Skeletal muscle cell (primary cell): ENCODE measurements at places on chromosomes 4 and X.
A peak's percentile ranks its signal among the peaks of the same experiment; 100 is the strongest.

DNA sequence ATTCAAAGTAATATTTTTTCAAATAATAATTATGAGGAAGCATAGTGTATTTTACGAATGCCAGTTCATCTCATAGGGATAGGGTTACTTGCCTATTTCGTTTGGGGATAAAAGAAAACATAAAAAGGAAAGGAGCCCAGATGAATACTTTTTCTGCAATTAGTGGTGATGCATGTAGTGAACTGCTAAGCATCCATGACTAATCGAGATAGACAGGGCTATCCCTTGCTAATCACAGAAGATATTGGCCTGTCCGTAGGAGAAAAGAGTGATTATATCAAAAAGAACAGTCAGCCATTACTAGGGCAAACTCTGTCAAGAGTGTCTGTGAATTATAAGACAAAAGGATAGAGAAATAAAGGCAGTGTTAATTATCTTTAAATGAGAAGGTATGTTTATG lies 746.1 kb downstream of the C4orf33 start:
- no peak for DNase-seq

DNA sequence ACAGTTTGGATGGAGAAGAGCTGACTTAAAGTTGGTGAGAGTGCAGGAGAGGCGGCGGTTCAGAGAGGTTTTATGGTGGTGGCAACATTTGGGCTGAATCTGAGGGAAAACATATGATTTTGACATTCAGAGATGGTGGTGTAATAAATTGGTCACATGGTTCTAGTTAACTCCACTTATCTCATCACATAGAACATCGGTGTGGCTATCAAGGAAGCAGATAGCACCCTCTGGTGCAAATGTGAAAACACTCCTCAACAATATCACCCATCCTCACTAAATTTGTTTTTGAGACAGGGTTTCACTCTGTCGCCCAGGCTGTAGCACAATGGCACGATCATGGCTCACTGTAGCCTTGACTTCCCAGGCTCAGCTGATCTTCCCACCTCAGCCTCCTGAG lies 28.8 kb downstream of the SUPT20HL2 start:
- DNase-seq = no peak

- DNase-seq = no peak
Measured at GRCh38 chrX:27445438-27445837, 17.7 kb downstream of the PPP4R3C start.

- peak; percentile 74 for DNase-seq
Measured at GRCh38 chr4:122898370-122899150, 23.8 kb downstream of the NUDT6 start.

DNA sequence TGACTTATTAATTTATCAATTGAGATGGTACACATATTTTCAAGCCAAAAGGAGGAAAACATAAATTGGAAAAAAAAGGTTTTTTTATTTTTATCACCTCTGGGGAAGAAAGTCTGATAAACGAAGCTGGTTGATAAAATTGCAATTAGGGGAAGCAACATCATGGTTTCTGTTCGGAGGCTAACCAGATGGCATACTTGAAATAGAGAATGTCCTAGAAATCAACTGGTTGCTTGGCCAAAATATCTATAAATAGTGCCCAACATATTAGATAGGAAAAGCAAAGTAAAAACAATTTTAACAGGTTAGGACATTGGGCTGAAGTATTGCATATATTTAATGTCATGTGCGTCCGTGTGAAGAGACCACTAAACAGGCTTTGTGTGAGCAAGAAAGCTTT lies 14.3 kb downstream of the KLKB1 start:
- no peak for DNase-seq
